Left lung (tissue), 14 donors: ENCODE measurements at places on chromosomes 5 and 9.

GRCh38 chr9:96719921-96720320 is 58.0 kb downstream of the ZNF510 start:
- no peak for DNase-seq

DNA sequence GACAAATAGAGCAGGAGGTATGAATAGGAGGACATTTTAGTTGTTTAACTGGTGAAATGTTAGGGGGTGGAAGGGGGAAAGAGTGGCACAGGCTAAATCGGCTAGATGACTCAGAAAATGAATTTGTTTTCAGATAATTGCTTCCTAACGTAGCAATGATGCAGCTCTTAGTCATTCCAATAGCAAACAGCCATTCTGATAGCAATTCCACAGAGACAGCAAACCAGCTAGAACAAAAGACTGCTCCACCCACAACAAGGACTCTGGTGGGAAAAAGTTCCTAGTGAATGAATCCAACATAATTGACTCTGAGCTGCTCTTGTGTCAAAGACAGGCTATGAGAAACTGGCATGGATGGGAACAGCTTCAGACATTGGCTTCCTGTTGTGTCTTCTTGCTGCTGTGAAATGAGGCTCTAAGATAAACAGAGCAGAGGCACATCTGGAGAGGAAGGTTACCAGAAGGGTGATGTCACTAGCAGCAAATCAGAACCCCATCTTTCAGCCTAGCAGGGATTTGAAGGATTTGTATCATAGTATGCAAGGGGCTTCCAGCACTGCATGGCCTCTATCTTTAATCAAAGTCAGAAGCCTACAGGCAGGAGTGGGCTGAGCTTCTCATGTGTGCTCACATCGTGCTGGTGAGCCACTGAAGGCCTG is 28.1 kb upstream of the F2RL1 start:
- no peak for DNase-seq

GRCh38 chr9:98971168-98971914 is 27.6 kb downstream of the COL15A1 start:
- no peak for DNase-seq

GRCh38 chr9:111940697-111941096 is 44.1 kb downstream of the UGCG start:
- DNase-seq: no peak

GRCh38 chr9:77987880-77988525 is 43.6 kb downstream of the GNAQ start:
- DNase-seq: no peak

GRCh38 chr5:153970496-153970895 is 68.2 kb downstream of the FAM114A2 start:
- DNase-seq: no peak

GRCh38 chr9:99855467-99856176 is 33.9 kb downstream of the NR4A3 start:
- DNase-seq: no peak

- no peak for DNase-seq
Observed at GRCh38 chr5:127849408-127849807, 146.2 kb downstream of the CCDC192 start.

DNA sequence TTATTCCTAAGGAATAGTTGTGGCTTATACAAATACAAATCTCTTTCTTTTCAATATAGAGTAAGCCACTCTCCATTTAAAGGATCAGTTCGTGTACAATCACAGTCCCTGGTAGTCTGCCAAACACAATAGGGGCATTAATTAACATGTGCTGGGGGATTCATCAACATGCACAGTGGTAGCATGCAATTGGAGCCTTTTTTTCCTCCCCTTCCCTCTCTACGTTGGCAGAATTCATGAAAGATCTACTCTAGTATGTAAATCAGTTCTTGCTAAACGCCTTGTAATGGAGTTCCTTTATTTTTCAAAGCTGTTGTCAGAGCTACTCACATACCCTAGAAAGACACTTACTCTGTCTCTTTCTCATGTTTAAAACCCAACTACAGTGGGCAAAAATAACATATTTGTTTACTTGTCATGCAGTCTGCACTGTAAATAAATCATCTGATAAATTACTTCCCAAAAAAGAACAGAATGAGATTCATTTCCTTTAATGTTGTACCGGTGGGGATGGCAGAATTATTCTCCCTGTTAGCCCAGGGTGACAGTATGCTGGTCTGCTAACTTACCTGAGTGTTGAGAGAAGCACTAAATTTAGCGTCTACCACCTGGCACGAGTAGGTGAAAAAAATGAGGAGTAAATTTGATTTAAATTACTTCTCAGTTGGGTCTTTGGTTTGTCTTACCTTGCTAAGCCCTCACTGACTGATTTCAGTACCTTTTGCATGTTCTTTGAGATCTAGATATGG is 341.5 kb upstream of the CCNH start:
- no peak for DNase-seq

DNA sequence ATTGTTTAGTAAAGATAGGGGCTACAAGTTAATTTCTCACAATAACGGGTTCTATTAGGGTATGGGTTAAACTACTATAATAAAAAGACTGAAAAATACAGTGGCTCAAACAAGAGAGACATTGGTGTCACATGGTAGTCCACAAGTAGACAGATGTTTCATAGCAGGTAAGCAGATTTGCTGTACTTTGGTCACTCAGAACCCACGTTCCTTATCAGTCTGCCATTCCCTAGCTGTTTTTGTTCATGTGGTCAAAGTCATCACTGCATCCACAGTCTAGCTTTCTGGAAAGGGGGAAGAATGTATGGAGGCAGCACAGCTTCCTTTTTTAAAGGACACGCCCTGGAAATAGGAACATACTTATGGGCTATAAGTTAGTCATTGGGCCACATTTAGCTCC is 73.0 kb downstream of the SLC12A2 start:
- DNase-seq: no peak

GRCh38 chr9:95653246-95653645 is 136.5 kb upstream of the PTCH1 start:
- no peak for DNase-seq

GRCh38 chr5:141150993-141151325 is 1.1 kb downstream of the PCDHB6 start:
- DNase-seq: no peak

DNA sequence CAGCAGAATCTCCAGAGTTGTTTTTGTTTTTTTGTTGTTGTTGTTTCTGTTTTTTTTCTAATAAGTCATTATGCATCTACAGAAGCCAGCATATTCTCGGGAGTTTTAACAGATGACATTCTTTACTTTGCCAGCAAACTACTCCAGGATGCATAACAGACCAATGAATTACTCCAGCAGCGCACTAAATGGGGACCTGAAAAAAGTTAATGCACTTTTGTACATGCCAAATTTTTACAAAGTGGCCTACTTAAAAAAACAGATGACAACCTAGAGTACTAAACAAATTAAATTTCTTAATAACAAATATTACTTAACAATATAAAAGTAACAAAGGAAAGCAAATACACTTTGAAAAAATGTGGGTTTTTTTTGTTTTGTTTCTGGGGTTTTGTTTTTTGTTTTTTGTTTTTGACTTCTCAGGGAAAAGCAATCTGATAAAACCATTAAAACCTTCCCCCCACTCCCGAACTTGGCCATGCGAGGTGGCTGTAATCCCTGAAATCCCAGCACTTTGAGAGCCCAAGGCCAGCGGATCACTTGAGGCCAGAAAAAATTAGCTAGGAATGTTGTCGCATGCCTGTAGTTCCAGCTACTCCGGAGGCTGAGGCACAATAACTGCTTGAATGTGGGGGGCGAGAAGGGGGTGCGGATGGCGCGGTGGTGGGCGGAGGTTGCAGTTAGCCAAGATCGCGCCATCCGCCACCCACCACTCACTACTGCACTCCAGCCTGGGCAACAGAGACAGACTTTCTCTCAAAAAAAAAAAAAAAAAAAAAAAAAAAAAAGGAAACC is 352.4 kb downstream of the CETN3 start:
- no peak for DNase-seq
